ENCODE measurements at places on chromosomes 4 and X. TPM values are rescaled to one million over a fixed set of nuclear protein-coding genes. Genes with fewer than 3 reads are reported as not detected.

Gene CHM
- 16.3 TPM for total RNA-seq

Gene SPANXC
- not detected for total RNA-seq

Gene TADA2B
- total RNA-seq = 16.3 TPM

Gene CRMP1
- total RNA-seq = 0.58 TPM

Gene NFKB1
- total RNA-seq = 36.7 TPM

Gene UFSP2
- total RNA-seq = 39.5 TPM

Gene ARR3
- total RNA-seq = not detected

Gene GPC3
- not detected for total RNA-seq

Gene CCNB3
- 0.18 TPM for total RNA-seq
